ENCODE measurements at places on chromosomes 1 and 21.

DNA sequence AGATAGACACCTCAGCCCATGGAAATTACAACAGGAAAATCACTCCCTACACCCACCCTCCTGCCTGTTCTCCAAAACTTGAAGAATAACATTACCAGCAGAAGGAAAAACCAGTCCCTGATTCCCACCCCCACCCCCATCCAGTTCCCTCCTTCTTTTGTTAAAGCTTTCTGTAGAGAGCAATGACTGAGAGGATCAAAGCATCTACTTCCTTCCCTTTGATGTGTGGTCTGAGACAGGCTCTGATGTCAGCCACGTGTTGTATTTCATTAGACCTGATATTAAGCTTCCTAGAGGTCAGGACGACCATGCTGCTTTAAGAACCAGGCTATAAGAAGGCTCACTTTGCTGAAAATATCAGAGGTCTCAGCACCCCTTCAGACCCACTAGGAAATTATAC, 73.9 kb upstream of the HAO2 start:
- no peak for DNase-seq

DNA sequence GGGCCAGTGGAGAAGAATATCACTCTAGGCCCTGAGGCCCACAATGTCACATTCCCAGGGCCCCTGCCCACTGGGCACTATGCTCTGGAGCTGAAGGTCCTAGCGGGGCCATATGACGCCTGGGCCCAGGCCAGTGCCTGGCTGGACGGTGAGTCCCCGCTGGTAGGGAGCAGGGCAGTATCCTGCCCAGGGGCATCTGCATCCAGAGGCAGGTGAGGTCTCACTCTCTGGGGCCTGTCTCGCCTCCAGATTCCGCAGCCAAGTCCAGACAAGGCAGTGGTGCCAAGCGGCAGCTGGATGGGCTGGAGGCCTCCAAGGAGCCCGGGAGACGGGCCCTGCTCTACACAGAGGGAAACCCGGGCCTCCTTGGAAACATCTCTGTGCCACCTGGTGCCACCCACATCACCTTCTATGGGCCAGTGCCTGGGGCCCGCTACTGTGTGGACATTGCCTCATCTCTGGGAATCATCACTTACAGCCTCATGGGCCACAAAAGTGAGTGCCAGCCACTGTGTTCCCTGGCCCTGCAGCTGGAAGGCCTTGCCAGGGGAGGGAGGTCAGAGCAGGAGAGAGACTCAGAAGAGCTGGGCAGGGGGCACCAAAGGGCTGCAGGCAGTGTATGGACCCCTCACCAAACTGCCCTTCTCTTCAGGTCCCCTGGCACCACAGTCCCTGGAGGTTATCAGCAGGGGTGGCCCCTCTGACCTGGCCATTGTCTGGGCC, 11.1 kb upstream of the PTPN7 start:
- no peak for DNase-seq

GRCh38 chr1:63789856-63790605, 16.2 kb downstream of the ROR1 start:
- DNase-seq, result no peak

- DNase-seq, result no peak
These were observed 300.3 kb downstream of the DISC1 start for GRCh38 chr1:231926933-231927332.

- DNase-seq, result no peak
These were observed 89.3 kb downstream of the CDC14A start for GRCh38 chr1:100441651-100442050.

DNA sequence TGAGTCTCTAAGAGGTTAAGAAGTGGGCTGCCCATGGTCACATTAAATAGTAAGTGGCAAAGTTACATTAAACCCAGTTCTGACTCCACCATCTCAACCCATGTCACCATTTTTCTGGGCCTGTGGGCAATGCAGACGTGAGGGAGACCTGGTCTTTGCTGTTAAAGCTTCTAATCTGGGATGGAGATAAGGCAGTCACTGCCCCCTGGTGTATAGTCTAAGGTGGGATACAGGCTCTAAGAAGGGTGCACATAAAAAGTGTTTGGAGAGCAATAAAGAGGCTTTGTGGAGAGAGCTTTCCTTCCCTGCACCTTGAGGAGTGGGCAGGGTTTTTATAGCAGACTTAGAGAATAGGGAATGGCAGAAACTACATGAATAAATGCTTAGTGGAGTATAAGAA, 141.3 kb downstream of the ROR1 start:
- DNase-seq, result peak; percentile 17

Measured in HuH-7 (cell line).